ENCODE measurements at places on chromosomes 2 and 18.

GRCh38 chr2:105546628-105546974 is 147.8 kb upstream of the FHL2 start:
- DNase-seq: no peak

DNA sequence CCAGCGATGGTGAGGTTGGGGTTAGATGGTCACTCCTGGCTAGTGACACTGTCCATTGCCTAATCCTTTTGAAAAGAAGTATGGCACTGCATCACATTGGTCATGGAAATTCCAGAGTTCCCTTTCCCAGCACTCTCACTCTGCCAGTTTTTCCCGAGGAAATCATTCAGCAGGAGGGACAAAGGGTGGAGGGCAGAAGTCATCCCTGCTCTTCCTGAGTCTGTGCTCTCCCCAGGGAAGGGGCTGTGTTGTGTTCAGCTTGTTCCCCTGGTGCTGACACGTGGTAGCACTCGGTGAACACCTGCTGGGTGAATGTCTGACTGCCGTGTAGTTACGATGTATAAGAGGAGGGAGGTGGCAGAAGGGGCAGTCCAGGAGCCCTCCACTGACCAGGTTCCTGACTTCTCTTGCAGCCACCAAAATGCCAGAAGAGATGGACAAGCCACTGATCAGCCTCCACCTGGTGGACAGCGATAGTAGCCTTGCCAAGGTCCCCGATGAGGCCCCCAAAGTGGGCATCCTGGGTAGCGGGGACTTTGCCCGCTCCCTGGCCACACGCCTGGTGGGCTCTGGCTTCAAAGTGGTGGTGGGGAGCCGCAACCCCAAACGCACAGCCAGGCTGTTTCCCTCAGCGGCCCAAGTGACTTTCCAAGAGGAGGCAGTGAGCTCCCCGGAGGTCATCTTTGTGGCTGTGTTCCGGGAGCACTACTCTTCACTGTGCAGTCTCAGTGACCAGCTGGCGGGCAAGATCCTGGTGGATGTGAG is 21.6 kb downstream of the STEAP3 start:
- no peak for DNase-seq

GRCh38 chr2:233689501-233689900 is 3.2 kb upstream of the UGT1A6 start:
- DNase-seq: no peak

DNA sequence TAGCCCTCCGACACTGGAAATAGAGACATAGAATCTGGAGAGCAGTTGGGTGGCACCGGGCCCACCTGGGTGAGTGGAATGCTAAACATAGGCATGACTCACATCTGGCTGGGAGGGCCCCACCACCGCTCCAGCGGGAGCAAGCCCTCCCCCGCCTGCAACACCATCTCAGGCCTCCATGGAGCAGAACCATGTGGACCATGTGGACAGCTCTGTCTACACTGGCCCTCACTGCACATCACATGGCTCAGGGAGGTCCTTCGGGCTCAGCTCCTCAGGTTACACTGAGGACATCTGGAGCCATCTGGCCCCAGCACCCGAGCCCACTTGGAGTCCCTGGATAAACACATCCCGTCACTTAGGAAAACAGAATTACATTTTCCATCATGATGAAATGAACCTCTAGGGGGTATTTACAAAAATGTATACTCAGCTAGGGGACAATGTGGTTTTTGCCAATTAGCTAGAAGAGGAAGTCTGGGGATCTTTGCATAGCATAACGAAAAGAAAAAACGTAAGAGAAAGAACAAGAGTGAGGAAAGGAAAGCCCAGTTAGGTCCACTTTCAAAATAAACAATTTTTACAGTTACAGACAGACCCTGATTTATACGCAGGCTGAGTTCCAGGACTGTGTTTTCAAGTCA is 30.7 kb upstream of the MLPH start:
- no peak for DNase-seq

- DNase-seq: no peak
Measured at GRCh38 chr2:30437809-30438548, 9.1 kb upstream of the LCLAT1 start.

- no peak for DNase-seq
Measured at GRCh38 chr18:79458131-79458838, 62.6 kb downstream of the NFATC1 start.

DNA sequence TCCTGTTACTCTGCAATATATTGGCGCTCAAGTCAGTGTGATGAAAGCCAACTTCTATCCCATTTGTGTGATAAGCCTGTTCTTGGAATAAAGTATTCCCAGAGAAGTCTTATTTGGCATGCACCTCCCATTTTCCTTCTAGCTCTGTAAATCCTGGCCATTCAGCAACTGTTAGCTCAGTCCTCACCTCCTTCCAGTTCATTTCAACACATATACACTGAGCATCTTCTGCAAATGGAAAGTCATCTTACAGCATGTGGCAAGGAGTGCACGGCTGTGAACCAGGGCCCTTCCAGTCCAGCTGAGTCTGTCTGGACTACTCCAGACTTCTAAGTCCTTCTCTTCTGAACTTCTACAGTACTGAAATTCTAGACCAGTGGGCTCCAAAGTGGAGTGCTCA is 53.1 kb downstream of the SPATS2L start:
- no peak for DNase-seq

GRCh38 chr18:57794951-57795728 is 8.0 kb downstream of the ATP8B1 start:
- no peak for DNase-seq

- no peak for DNase-seq
Measured at GRCh38 chr18:46723856-46724415, 32.9 kb downstream of the ST8SIA5 start.

DNA sequence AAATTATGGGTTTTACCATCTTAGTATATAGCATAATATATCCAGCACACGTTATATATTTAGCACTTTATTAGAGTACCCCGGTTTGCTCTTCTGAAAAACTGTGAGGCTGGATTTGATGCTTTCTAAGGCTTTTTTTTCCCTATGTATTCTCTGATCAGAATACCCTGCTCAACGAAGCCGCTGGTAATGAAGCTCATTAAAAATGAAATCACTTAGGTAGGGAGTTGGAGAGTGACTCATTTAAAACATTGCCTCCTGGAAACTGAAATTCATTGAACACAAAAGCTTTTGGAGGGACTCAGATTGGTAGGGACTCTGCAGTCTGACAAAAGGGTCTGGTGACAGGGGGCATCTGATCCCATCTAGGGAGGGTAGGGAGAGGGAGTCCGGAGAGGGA is 365.4 kb upstream of the MEX3C start:
- no peak for DNase-seq

GRCh38 chr2:55511508-55512124 is 7.9 kb upstream of the CFAP36 start:
- DNase-seq: no peak

- no peak for DNase-seq
Measured at GRCh38 chr2:69804416-69804815, 25.0 kb upstream of the GMCL1 start.

DNA sequence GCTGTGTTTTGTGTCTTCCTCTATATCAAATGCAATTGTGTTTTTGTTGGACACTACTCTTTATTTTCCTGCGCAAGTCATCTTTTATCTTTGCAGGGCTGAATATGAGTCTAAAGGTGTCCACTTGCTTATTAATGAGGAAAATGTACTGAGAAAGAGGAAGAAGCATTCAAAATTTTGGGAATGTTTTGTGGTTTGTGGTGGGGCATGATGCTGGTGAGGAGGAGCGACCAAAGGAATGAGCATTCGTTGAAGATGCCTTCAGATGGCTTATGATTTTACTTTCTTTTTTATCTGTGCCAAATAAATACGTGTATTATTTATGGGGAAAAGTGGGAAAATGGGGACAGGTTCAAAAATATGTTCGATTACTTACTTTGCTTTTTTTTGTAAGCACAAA is 63.9 kb upstream of the SMIM21 start:
- DNase-seq: no peak

GRCh38 chr2:168039881-168040280 is 207.5 kb downstream of the STK39 start:
- no peak for DNase-seq

- no peak for DNase-seq
Measured at GRCh38 chr2:201779901-201780673, 646 bp downstream of the ALS2 start.

- no peak for DNase-seq
Measured at GRCh38 chr2:23023722-23024121, 361.3 kb upstream of the KLHL29 start.

- no peak for DNase-seq
Measured at GRCh38 chr18:9734189-9734588, 26.1 kb downstream of the RAB31 start.

GRCh38 chr2:86298411-86299390 is 38.7 kb downstream of the REEP1 start:
- DNase-seq: no peak

DNA sequence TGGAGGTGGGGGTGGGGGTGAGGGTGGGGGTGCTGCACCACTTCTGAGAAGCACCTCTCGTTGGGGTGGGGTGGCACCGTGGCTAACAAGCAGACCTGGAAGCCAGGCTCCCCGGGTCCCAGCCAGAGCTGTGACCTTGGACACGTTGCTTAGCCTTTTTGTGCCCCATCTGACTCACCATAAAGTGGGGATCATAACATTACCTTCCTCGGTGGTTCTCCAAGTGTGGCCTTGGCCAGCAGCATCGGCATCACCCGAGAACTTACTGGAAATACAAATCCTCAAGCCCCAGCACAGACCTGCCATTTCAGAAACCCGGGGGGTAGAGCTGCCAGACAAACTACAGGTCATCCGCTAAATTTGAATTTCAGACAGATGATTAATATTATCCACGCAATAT is 58.7 kb upstream of the SLC66A3 start:
- DNase-seq: no peak

DNA sequence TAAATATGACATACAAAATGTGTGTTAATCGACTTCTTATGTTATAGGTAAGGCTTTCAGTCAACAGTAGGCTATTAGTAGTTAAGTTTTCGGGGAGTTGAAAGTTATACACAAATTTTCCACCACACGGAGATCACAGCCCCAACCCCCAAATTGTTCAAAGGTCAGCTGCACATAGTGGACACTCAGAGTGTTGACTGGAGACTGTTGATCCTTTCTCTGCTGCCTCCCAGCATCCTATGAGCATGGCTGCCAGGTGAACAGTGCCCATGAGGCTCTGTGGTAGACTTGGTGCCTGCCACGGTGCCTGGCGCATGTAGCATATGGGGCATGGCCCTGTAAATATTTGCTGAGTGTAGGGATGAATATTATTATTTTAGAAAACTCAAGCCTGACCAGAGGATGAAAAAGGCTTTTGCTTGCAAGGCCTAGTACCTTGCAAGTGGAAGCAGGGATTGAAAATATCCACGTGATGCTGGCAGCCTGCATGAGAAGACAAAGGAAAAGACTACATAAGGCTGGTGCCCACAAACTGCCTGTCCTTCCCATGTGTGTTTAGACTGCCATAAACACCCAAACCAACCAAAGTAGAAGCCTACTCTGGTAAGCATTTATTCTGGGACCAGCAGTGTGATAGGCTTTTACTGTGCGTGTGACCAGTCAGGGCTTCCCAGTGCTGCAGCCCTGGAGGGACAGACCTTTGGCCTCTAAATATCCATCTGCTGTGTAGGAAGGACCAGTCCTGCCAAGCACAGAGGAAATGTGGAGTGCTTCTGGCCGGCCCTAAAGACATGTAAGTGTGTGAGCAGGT is 226.1 kb downstream of the LDLRAD4 start:
- no peak for DNase-seq

DNA sequence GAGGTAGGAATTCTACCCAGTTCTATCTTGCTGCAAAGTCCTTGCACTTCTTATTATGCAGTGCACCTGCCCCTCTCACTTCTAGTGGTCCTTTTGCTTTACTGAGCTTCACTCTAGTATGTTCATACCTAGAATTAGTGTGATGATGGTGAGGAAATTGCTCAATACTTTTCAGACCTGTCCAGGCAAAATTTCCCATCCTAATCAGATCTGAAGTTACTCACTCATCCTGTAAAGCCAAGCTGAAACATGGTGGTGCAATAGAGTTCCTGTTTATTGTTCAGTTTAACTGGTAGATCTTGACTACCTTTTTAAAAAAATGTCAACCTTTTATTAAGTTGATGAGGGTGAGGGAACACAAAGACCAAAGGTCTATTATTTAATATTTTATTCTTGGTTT is 12.6 kb upstream of the FIGN start:
- no peak for DNase-seq

DNA sequence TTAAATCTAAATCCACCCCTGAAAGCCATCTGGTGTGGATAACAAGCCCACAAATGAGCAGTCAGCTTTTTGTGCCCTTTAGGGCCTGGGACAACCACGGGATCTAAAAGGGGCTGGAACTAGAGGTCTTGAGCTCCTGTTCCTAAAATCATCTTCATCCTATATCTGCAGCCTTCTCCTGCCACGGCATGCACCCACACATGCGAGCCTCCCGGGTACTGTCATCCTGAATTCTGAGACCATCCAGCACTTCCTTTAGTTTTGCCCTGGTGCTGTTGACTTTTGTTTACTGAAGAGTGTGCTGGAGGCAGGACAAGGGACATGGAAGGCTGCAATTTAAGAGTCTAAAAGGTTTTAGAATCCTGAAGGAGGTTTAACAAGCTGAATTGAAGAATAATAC is 183.2 kb downstream of the FAM210A start:
- no peak for DNase-seq

DNA sequence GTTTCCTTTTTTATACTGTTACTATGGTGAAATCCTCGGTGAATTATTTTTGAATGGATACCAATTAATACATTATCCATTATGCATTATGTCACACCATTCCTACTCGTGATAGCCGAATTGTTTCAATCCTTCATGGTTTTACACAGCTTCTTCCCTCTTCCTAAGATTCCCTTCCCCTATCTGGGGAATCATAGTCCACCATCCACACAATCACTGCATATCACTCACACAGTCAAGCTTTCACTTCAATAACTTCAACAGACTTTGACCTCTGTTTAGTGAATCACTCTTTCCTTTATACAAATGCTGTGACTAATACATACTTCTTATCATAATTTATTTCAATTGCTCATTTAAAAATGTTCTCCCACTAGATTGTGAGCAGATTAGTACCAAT is 1108.1 kb upstream of the LRRTM1 start:
- DNase-seq: no peak

- DNase-seq: no peak
Measured at GRCh38 chr2:26704441-26704977, 12.0 kb downstream of the KCNK3 start.

DNA sequence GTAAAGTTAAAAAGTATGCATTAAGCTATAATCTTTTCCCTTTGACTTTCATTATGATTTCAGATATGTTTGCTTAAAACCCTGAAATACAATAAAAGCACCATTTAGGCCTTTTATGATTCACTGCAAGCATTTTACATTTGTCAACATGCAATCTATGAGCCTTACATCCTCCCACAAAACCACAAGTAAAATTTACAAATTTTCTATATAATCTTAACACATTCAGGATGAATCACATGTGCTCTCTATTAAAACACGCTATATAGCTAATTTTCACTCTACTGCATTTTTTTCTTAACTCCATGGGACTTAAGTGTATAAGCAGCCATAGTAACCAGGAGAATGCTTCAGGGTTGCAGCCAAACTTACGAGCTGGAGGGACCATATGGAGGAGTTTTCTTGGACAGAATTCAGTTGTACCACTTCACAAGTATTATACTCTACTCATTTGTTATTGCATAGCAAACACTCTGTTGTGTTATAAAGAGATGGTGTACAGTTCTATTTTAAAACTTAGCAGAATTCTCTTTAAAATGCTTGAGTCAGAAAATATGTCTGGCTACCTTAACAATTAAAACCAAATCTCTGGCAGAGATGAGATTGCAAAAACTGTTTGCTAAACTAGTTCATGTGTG is 293.2 kb downstream of the ALK start:
- no peak for DNase-seq

- DNase-seq: no peak
Measured at GRCh38 chr18:31302991-31303390, 15.0 kb upstream of the DSG1 start.

GRCh38 chr2:230327418-230328154 is 593 bp downstream of the SP140L start:
- no peak for DNase-seq
